ENCODE measurements at places on chromosomes 12 and 14.

DNA sequence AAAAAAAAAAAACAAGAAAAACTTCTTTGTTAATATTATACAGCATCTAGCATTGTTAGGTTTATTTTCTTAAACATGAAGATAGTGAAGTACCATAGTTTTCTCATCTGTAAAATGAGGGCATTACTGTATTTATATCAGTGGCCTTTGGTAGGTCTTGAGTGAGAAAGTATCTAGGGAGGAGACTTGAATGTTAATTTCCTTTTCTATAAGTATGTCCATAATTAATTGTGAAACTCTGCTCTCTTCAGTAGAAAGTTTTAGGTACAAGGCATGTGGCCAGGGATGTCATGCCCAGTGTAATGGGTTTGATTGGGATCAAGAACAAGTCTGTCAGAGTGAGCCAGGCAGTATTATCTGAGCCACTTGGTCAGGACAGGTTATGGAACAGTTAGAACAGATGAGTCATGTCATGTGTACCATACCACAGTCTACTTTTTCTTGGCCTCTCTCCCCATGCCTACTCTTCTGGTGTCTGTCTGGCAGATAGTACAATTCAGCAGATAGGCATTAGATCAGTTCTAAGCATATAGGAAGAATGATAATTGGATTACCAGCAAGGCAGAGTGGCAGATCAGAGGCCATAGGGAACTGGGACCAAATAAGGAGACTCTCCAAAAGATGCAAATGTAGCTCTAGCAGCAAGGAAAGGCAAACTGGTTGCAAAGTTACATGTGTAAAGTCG lies 30.4 kb downstream of the FBXO34 start:
- no peaks in the 10 kb centered on the region for H3K36me3 ChIP-seq
- H3K4me1 ChIP-seq, result no peaks in the 10 kb centered on the region
- H3K27me3 ChIP-seq, result no peaks in the 10 kb centered on the region
- H3K4me3 ChIP-seq, result no peak overlapping the region

DNA sequence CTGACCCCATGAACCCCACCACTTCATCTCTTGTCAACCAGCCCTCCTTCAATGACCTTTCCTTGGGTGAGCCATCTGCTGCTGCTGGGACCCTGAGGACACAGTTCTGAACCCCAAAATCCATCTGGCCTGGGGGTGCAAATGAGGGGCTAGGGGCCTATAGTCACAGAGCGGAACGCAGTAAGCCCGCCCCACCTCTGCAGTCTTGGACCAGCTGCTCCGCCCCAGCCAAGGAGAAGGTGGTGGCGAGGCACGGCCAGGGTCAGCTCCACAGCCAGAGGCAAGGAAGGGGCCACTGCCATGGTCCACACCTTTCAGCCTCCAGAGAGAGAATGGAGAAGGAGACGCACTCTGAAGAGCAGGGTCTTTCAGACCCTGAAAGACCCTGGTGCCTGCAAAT lies 5.1 kb downstream of the TMEM179 start:
- H3K4me3 ChIP-seq, result no peak overlapping the region
- no peaks in the 10 kb centered on the region for H3K27me3 ChIP-seq
- H3K36me3 ChIP-seq, result no peaks in the 10 kb centered on the region
- H3K27ac ChIP-seq, result no peak overlapping the region
- H3K4me1 ChIP-seq, result no peaks in the 10 kb centered on the region

DNA sequence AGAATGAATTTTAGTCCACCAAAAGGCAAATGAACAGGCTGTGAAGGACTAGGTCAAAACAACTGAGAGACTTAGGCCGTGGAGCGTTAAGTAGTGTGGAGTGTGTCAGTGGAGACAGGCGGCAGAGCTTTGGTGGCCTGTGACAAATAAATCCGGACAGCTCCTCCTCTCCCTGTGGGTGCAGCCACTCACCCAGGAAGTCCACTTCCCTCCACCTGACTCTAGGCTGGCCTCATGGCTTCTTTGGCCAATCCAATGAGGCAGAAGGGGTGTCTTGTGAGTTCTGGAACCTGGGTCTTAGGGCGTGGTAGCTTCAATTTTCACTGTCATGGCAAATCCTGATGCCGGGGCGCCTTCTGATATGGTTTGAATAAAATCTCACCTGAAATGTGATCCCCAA lies 180.9 kb upstream of the C14orf180 start:
- DNase-seq, result no peak
- H3K27me3 ChIP-seq, result no peaks in the 10 kb centered on the region
- H3K27ac ChIP-seq, result no peak overlapping the region
- no peaks in the 10 kb centered on the region for H3K36me3 ChIP-seq
- H3K4me3 ChIP-seq, result no peak overlapping the region
- H3K4me1 ChIP-seq, result peaks cover 5% of the 10 kb centered on the region

DNA sequence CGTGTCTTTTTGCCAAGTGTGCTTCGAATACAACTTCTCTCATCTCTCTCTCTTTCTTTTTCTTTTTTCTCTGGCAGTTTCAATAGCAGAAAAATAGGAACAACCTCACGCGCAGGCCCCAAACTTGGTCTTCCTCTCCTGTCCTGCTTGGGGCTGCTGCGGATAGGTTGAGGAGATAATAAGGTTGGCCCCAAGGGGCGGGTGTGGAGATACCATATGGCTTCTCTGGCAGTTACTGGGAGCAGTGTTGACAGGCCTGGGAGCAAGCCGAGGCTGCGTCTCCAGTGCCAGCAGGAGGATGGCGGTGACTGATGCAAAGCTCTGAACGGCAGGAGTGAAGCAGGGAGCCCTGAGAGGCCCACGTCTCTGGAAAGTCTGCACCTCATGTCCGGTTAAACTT lies 89.5 kb upstream of the MANSC4 start:
- no peak overlapping the region for H3K27ac ChIP-seq
- H3K27me3 ChIP-seq, result no peaks in the 10 kb centered on the region
- H3K4me3 ChIP-seq, result no peak overlapping the region
- H3K36me3 ChIP-seq, result no peaks in the 10 kb centered on the region
- no peak for DNase-seq

DNA sequence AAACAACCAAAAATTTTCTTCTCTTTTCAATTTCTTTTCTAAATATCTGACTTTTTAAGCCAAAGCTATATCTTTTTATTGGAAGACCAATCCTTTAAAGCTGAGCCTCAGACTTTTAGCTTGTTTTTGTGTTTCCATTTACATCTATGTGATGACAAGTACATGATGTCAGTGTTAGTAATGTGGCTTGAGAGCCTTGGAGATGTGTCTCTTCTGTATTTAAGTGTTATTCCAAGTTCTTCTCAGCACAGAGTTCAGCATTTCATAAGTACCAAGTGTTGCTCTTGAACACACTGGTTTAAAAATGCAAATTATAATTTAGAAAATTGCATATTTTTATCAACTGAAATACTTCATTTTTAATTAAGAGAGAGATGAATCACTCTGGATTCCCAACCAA lies 948.9 kb upstream of the FLRT2 start:
- no peak for DNase-seq
- no peaks in the 10 kb centered on the region for H3K4me1 ChIP-seq
- H3K27ac ChIP-seq, result no peak overlapping the region
- no peaks in the 10 kb centered on the region for H3K36me3 ChIP-seq
- no peaks in the 10 kb centered on the region for H3K27me3 ChIP-seq
- no peak overlapping the region for H3K4me3 ChIP-seq

DNA sequence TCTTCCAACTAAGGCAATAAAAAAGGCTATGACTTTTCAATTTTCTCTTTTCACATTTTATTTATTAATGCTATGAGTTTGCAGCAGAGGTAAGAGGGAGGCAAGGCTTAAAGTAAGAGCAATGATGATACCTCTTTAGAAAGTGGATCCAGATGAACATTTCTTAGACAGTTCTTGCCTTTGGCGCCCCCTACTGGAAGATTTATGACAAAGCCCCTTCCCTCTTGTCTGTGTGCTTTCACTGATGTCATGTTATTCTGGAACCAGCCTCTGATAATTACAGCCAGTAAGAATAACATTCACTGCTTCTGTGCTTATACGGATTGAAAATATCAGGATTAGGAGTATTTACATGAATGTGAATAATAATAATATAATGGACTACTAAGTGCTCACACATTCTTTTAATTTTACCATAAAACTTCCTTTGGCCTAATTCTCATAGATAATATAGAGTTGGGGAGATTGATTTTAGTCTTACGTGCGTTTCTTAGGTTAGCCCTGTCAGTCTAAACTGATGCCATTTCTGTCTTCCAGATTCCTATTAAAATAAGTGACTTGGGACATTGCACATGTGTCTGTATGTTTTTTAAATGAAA lies 1929.9 kb upstream of the SEL1L start:
- H3K36me3 ChIP-seq, result no peaks in the 10 kb centered on the region
- H3K4me3 ChIP-seq, result no peak overlapping the region
- no peaks in the 10 kb centered on the region for H3K4me1 ChIP-seq
- peak; percentile 52 for DNase-seq
- H3K27me3 ChIP-seq, result no peaks in the 10 kb centered on the region
- no peak overlapping the region for H3K27ac ChIP-seq

GRCh38 chr12:100564905-100565467 lies 8.5 kb upstream of the GAS2L3 start:
- no peaks in the 10 kb centered on the region for H3K27me3 ChIP-seq
- no peaks in the 10 kb centered on the region for H3K36me3 ChIP-seq
- H3K4me3 ChIP-seq, result no peak overlapping the region
- H3K4me1 ChIP-seq, result no peaks in the 10 kb centered on the region
- no peak overlapping the region for H3K27ac ChIP-seq
